ENCODE measurements at places on chromosomes 1 and 21. TPM values are rescaled to one million over a fixed set of nuclear protein-coding genes. Genes with fewer than 3 reads are reported as not detected.

The OR2G6 gene
- not detected for total RNA-seq

The GSTM2 gene
- 1.7 TPM for total RNA-seq

DNA sequence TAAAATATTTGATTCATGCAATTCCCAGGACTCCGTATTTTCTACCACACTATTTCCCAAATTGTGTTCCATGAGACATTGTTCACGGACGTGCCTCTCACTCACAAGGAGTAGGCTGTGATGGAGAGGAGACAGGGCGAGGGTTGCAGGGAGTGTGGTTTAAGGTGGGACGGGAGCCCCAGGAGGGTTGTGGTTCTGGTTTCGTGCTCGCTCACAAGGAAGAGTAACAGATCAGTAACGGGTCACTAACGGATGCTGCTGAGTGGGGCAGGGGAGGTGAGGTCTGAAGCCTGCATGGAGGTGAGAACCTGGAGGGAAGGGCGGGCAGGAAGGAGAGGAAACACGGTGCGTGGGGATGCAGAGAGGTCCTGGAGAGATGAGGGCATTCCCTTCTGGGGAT lies 28.8 kb downstream of the TFF3 start:
- DNase-seq: no peak

DNA sequence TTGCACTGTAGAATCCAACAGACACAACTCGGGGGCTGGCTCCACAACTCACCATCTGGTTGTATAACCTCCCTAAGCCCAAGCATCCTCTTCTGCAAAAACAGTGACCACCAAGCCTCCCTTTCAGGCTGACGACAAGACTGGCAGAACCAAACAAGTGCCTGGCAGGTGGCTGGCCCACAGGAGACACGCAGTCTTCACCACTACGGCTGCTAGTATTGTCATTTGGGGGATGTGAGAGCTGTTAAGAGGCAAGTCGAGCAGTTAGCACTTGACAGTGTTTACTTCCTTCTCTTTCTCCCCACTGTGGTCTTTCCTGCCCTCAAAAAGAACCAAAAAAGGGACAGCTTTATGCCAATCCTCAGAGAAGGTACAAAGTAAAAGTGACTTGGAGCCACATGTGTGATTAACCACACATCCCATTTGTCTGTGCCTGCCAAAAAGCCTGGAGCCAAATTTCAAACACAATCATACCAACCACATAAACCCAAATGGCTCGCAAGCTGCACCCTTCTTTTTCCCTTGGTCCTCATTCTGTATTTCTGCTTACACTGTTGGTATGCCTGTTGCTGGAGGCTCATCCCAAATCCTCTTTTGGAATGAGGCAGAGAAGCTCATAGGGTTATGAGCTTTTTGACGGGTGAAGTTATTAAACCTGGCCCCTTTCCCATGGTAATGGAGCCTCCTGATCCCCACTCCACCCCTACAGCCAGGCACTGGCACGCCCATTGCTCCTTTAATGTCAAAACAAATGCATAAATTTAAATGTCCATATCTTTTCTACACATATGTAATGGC lies 94.1 kb downstream of the TGFBR3 start:
- DNase-seq: no peak

- DNase-seq: no peak
Observed at GRCh38 chr1:39726600-39726999, 12.1 kb upstream of the PPIE start.

DNA sequence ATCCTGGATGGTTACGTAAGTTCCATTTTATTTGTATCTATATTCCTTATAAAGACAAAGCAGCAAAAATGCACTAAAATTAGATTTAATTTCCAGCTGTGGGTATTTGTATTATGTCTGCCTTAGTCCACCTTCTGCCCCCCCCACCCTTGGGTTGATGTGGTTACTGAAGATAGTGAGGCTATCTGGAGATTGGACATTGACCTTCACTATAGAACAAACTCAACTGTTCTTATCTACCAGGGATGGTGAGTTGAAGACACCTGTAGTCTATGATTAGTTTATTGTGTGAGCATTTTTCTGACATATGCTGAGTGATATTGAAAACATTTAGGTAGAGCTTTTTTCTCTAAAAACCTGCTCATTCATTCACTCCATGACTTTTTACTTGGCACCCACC lies 122.2 kb downstream of the NFIA start:
- DNase-seq: no peak

GRCh38 chr21:41759926-41760325 lies 6.9 kb downstream of the RIPK4 start:
- DNase-seq: no peak

GRCh38 chr1:207343675-207344074 lies 22.2 kb downstream of the CD55 start:
- DNase-seq: no peak

DNA sequence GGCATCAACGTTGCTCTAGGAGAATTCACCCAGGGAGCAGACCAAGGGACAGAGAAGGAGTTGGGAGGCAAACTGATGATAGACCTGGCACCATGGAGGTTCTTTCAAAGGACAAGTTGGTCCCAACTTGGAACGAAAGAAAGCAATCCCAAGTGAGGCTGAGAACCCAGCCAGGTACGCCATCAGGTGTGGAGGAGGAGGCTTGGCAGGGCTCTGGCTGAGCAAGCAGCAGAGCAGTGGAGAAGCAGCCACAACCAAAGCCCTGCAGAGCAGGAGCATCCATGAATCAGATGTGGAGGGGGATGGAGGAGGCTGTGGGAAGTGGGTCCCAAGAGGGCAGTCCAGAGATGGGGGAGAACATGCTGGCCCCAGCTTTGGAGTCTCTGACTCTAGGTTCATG lies 36.3 kb upstream of the RBM15 start:
- DNase-seq: no peak

DNA sequence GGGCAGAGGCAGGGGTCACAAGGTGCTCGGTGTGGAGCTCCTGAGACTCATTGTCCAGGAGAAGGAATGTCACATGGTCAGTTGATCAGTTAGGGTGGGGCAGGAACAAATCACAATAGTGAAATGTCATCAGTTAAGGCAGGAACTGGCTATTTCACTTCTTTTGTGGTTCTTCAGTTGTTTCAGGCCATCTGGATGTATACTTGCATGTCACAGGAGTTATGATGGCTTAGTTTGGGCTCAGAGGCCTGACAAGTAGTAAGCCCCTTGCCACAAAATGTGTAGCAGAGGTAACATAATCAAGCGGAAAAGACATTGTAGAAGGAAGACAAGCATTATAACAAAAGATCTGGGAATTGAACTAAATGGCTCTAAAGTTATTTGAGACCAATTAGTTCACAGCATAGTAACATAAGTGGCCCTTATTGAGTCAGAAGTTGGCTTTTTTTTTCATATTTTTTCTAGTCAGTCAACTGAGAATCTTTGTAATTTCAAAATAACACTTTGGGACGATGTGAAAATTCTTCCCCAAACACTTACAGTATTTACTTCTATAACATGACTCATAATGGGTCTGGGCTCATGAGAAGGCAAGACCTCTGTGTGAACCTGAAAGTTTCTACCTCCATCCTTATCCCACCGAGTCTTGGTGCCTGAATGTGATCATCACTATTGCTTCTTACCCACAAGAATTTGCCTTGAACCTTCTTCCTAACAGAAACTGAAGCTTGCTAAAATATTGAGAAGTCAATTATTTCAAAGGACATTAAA lies 137.0 kb upstream of the DPT start:
- DNase-seq: no peak

- no peak for DNase-seq
Observed at GRCh38 chr1:76833856-76834255, 33.4 kb upstream of the ST6GALNAC5 start.

Data from Caco-2 (cell line).